Activated CD4-positive, alpha-beta T cell treated with anti-CD3 and anti-CD28 coated beads, Interleukin-2, amount 10 ng/mL, durations not matched to agents 24 days and 14 days (primary cell): ENCODE measurements at places on chromosomes 13 and 19. TPM values are rescaled to one million over a fixed set of nuclear protein-coding genes. Genes with fewer than 3 reads are reported as not detected.

DNA sequence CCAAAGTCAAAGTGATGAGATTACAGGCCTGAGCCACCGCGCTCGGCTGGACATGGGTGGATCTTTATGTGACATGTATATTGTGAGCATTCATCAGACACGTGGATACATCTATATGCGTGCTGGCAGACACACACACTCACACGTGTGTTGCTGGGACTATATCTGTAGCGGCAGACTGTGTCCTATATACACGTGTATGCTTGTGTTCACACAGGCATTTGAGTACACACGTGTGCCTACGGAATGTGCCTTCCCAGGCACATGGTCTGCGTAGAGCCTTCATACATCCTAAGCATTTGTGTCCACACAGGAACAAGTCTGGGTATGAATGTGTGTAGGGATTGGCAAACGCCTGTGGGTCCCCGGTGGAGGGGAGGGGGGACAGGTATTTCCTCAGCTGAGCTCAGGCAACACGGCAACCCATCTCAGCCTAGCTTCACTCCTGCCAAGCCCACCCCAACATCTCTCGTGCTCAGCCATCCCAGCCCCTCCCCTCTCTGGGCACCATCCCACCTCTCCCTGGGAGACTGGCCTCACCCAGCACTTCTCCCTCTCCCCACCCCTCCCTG is 2.6 kb downstream of the UNC13A start:
- H3K27ac ChIP-seq, result no peak overlapping the region
- no peak overlapping the region for H3K4me3 ChIP-seq
- H3K27me3 ChIP-seq, result peaks cover 54% of the 10 kb centered on the region
- DNase-seq, result no peak
- peaks cover 4% of the 10 kb centered on the region for H3K4me1 ChIP-seq

Gene GNG8
- total RNA-seq, result 13.3 and 14.1 TPM in 2 replicates

Gene GPR12
- total RNA-seq, result not detected in 2 replicates

DNA sequence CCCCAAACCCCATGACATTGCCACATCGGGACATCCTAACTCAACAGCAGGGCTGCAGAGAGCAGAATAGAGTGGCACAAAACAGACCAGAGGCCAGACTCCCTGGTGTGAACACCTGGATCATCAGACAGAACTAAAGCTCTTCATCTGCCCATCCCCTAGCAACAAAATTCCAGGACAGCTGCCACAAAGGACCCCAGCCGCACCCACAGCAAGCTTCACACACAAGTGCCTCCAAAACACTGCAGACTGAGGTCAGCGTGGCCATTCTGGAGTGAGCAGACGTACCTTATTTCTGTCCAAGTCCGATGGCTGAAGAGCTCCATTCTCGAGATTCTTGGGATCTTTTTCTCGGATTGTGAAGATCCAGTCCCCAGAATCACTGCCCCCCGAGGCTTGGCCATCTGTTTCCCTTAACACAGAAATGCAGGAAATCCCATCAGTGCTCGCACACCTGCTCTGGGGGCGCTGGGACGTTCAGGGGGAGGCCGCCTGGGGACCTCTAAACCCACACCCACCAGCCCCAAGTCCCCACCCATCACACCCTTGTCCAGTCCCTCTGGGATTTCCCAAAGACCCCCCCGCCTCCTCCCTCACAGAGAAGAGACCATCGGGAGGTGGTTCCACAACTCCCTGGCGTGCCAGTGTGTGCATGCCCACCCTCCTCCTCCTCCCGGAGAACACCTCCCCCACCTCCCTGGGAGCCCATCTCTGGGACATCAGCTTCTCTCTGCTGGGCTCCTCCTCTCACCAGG is 115.2 kb downstream of the STK24 start:
- H3K27me3 ChIP-seq, result no peaks in the 10 kb centered on the region
- H3K27ac ChIP-seq, result peak overlapping the region; percentile 11
- peaks cover 14% of the 10 kb centered on the region for H3K4me1 ChIP-seq
- H3K36me3 ChIP-seq, result peaks cover 59% of the 10 kb centered on the region
- H3K4me3 ChIP-seq, result no peak overlapping the region

- no peak for DNase-seq
- H3K4me3 ChIP-seq, result no peak overlapping the region
- no peaks in the 10 kb centered on the region for H3K27me3 ChIP-seq
- peaks cover 10% of the 10 kb centered on the region for H3K4me1 ChIP-seq
These were observed 102.5 kb downstream of the ARHGEF7 start for GRCh38 chr13:111217641-111218040.

DNA sequence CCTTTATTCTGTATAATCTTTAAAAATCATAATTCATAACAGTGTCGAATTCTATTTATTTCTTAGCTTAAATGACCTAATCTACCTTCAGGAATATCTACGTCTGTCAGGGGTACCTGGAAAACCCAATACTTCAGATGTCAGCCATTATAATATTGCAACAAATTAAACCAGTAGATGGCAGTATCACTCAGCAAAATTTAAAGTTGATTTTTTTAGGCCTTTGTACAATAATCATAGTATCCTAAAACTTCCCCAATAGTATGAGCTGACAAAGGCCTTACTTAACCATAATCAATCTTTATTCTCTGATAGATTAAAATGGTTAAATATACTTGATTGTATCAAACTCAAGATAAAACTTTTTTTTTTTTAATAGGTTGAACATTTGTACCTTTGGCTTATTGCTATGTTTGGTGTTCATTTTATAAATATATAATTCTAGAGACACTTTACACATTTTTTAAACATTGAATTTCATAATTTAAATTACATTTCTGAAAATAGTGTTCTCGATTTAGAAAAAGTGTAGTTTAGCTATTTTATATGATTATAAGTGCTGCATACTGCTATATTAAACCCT is 830.2 kb upstream of the SPRY2 start:
- H3K4me3 ChIP-seq, result no peak overlapping the region
- no peaks in the 10 kb centered on the region for H3K4me1 ChIP-seq
- H3K27ac ChIP-seq, result no peak overlapping the region
- H3K36me3 ChIP-seq, result no peaks in the 10 kb centered on the region

Gene KLK3
- not detected in 2 replicates for total RNA-seq

DNA sequence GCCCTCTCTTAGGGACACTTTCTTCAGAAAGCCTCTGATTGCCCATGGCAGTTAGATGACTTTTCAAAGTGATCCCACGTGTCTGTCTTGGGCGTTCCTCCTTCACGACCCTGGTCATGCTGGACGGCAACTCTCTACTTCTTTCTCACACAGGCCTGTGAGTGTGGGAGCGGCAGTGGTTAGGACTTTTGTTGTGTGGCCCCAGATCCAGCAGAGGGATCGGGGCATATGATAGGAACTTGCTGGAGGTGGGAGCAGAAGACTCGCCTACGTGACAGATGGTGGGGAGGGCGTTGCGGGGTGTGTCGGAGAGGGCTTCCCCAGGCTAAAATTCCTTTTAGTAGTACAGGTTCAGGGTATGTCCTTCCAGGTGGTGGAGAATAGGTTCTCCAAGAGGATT is 289.5 kb upstream of the MAB21L1 start:
- DNase-seq, result no peak
- no peaks in the 10 kb centered on the region for H3K27me3 ChIP-seq
- no peak overlapping the region for H3K27ac ChIP-seq
- H3K36me3 ChIP-seq, result no peaks in the 10 kb centered on the region
- no peaks in the 10 kb centered on the region for H3K4me1 ChIP-seq

Gene SIGLEC12
- 0.98 and 1.5 TPM in 2 replicates for total RNA-seq
